Spinal cord (tissue), 10 donors: ENCODE measurements at places on chromosomes 7 and 10. TPM values are rescaled to one million over a fixed set of nuclear protein-coding genes. Genes with fewer than 3 reads are reported as not detected.

- H3K4me3 ChIP-seq, result no peak overlapping the region
- DNase-seq, result no peak
- H3K4me1 ChIP-seq, result no peaks in the 10 kb centered on the region
- H3K27me3 ChIP-seq, result no peaks in the 10 kb centered on the region
Observed at GRCh38 chr10:43781480-43782361, 133.0 kb upstream of the ZNF32 start.

- DNase-seq, result no peak
- H3K4me1 ChIP-seq, result peaks cover 37% of the 10 kb centered on the region
- H3K27ac ChIP-seq, result peak overlapping the region; percentile 82
- no peak overlapping the region for H3K4me3 ChIP-seq
Observed at GRCh38 chr10:72344932-72345331, 9.8 kb downstream of the DNAJB12 start.

GRCh38 chr7:77791336-77791735 is 6.9 kb downstream of the TMEM60 start:
- peaks cover 9% of the 10 kb centered on the region for H3K36me3 ChIP-seq
- no peaks in the 10 kb centered on the region for H3K4me1 ChIP-seq
- no peaks in the 10 kb centered on the region for H3K27me3 ChIP-seq
- DNase-seq, result no peak

- H3K36me3 ChIP-seq, result no peaks in the 10 kb centered on the region
- no peaks in the 10 kb centered on the region for H3K27me3 ChIP-seq
- H3K4me3 ChIP-seq, result no peak overlapping the region
- no peak overlapping the region for H3K27ac ChIP-seq
- DNase-seq, result peak; percentile 80
- no peaks in the 10 kb centered on the region for H3K4me1 ChIP-seq
Observed at GRCh38 chr7:18590744-18591340, 95.3 kb downstream of the HDAC9 start.

- DNase-seq, result no peak
- no peaks in the 10 kb centered on the region for H3K4me1 ChIP-seq
- no peaks in the 10 kb centered on the region for H3K27me3 ChIP-seq
- H3K27ac ChIP-seq, result no peak overlapping the region
- no peaks in the 10 kb centered on the region for H3K36me3 ChIP-seq
Observed at GRCh38 chr7:69845721-69846495, 247.6 kb downstream of the AUTS2 start.

- H3K27me3 ChIP-seq, result no peaks in the 10 kb centered on the region
- H3K36me3 ChIP-seq, result no peaks in the 10 kb centered on the region
- DNase-seq, result no peak
- H3K27ac ChIP-seq, result peak overlapping the region; percentile 63
- no peaks in the 10 kb centered on the region for H3K4me1 ChIP-seq
Observed at GRCh38 chr10:19638182-19638895, 177.9 kb upstream of the PLXDC2 start.

The FUOM gene
- polyA plus RNA-seq, result 7.9 TPM

The FGFBP3 gene
- 92.5 TPM for polyA plus RNA-seq

The ZNF12 gene
- 20.1 TPM for polyA plus RNA-seq

The SPDYE2 gene
- 3.7 TPM for polyA plus RNA-seq
